ENCODE measurements at places on chromosomes 6 and 20.

DNA sequence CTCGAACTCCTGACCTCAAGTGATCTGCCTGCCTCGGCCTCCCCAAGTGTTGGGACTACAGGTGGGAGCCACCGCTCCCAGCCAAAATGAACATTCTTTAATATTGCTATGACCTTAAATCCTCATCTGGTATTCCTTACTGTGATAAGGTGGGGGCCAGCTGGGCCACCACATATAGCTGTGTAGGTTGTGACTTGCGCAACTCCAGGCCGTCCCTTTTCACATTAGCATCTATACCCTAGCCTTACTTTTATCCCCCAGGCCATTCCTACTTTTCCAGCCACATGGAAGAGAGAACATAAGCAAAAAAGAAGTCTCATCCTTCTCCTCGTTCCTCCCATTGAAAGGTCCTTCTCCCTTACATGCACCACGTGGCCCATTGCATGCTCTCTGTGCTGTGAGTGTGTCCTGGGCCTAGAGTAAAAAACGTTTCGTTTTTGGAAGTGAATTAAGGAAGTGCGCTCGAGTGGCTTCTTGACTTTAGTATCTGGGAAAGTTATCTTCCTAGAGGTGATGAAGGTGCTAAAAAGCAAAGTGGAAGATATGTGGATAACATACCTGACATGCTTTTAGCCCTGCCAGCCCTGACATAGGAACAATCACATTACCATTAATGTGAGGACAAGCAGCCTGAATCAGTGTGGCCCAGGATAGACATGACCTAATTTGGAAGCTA, 56.8 kb upstream of the KIF13A start:
- DNase-seq: no peak

GRCh38 chr6:162249907-162250642, 477.5 kb downstream of the PRKN start:
- DNase-seq: no peak

GRCh38 chr6:159831373-159831679, 31.2 kb downstream of the PNLDC1 start:
- no peak for DNase-seq

- DNase-seq: no peak
Observed at GRCh38 chr6:168457653-168457934, 16.6 kb downstream of the SMOC2 start.

DNA sequence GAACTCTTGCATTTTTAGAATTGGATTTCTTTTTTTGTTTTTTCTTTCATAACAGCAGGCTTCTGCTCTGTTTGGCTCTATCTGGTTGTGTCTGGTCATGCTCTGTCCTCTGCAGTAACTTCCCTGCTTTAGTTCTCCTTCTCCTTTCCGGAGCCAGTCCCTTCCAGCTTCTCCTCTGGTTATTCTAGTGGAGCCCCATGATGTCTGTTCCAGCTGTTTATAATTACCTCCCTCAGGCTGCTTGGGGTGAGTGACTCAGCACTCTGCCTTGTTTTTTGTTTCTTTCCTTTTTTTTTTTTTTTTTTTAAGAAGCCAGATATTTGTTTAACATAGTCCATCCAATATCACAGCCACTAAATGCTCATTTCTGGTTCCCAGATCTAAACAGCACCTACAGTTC, 409.6 kb downstream of the MAFB start:
- DNase-seq: no peak

DNA sequence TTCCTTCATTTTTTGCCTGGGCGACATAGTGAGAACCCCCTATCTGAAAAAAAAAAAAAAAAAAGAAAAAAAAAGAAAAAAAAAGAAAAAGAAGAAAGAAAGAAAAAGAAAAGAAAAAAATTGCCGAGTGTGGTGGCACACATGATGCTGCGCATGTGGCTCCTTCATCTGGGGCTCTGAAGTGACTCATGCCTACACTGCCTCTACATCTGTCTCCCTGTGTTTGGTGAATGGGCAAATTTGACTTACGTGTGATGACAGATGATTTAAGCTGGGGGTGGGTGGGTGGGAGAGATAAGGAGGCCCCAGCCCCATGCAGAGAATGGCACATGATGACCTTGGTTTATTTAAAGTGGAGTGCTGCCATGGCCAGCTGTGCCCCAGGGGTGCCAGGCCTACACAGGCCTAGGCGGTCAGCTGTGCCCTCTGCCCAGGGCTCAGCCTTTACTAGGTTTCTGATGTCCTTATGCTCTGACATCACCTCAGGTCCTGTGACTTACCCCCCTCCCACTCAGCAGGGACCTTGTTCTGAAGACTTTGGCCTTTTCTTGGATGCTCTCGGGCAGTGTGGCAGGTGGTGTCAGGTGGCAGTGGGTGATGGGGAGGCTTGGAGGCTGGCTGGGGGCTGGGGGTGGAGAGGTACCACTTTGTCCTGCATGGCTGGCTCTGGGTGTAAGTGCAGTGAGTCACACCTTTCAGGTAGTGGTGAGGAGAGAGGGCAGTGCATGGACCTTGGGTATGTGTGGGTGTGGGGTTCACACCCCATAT, 41.1 kb downstream of the VEGFA start:
- DNase-seq: no peak

DNA sequence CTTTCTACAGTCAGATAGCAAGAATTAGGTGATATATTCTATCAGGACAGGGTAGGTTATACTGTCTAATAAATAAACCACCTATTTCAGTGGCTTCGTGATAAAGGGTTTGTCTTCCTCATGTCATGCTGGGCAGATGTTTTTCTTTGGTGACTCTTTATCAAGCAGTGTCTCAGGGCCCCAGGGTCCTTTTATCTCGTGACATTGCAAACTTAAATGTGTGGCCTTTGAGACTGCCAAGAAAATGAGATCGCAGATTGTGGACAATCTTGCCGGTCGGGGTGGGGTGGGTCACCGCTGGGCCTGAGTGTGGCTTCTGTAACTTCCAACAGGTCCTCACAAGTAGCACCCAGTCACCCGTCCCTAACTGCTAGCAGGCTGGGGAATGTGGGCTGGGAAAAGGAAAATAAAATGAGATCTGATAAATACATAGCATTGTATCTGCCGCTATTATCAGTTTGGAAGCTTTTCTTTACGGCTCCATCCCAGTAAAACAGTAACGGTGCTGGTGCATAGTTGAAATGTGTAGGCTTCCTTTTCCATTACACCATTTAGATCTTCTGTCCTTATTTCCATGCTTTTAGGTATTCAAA, 50.5 kb upstream of the BMP6 start:
- DNase-seq: no peak

GRCh38 chr20:45742596-45742995, 20.4 kb downstream of the SPINT4 start:
- no peak for DNase-seq

- DNase-seq: no peak
Observed at GRCh38 chr20:17558154-17558940, 11.5 kb upstream of the DSTN start.

DNA sequence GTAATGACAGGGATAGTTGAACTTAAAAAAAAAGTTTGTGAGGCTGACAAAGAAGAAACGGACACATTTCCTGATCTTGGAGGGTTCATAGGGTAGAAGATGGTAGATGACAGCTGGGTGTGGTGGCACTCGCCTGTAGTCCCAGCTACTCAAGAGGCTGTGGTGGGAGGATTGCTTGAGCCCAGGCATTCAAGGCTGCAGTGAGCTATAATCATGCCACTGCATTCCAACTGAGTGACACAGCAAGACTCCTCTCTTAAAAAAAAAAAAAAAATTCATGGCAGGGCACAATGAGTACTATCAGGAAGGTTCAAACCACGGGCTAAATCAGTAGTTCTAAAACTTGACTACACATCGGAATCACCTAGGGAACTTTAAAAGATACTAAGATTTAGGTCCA, 2.0 kb upstream of the MICA start:
- no peak for DNase-seq

DNA sequence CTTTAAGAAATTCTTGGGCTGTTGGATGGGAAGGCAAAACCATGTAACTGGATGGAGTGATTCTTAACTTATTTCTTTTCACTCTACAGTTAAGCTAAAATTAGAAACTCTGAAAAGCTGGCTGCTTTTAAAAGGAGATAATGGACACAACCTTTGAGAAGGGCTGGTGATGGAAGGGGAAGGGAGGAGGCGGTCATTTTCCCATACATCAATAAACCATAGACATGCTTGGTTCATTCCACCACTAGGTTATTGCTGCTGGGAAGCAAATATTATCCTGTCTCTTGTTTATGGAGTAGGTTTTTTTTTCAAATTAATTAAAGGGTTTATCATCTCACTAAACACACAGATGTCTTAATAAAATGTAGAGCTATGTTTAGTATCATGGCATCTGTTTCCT, 76.2 kb downstream of the PLCB1 start:
- DNase-seq: no peak

- DNase-seq: no peak
Observed at GRCh38 chr6:51541847-51542246, 545.6 kb downstream of the PKHD1 start.

DNA sequence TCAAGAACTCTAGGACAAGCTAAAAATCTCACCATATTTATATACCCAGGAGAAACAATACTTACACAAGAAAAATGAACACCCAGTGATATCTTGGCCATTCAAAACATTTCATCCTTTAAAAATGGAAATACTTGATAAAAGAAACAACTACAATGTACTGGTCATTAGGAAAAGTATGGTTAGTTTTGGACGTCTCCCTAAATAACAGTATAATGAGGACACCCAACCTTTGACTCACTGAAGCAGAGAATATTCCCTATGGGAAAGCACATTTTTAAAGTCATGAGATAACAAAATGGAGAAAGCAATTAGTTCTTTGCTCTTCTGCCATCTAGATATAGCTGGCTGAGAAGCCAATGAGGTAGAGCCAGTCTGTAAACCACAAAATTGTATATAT, 164.4 kb downstream of the TBX18 start:
- DNase-seq: no peak

- DNase-seq: no peak
Observed at GRCh38 chr6:47352194-47352920, 42.7 kb upstream of the TNFRSF21 start.

DNA sequence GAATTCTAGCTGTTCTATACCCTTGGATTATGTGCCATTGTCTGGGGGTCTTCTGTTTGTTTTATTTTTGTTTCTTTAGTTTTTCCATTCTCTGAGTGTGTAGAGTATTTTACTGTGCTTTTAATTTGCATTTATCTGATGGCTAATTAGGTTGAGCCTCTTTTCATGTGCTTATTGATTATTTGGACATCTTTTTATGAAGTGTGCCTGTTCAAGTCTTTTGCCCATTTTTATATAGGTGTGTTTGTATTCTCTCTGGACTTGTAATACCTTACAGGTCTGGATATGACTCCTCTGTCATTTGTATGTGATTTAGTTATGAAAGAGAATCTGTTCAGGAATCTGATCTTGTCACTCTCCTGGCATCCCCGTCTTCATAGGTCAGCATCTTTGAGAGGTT, 22.6 kb upstream of the APCDD1L start:
- no peak for DNase-seq

GRCh38 chr6:32082935-32083334, 26.2 kb downstream of the TNXB start:
- DNase-seq: no peak

DNA sequence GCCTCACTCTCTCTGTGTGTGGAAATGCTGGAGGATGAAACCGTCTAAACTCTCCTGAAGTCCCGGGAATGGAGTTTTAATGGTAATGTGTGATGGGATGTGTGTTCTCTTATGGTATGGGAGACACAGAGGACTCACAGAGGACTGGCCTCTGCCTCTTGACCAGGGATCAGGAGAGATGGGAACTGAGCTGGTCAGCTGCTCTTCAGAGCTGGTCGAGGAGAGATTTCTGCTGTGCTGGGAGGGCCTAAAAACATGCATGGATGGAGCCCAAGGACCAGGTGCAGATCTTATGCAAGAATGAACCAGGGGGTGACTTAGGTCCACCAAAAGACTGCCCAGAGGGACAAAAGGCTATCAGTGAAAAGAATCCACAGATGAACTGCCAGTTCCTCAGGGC, 27.3 kb upstream of the GMDS start:
- DNase-seq: no peak

GRCh38 chr20:40223810-40224209, 465.2 kb downstream of the MAFB start:
- no peak for DNase-seq

DNA sequence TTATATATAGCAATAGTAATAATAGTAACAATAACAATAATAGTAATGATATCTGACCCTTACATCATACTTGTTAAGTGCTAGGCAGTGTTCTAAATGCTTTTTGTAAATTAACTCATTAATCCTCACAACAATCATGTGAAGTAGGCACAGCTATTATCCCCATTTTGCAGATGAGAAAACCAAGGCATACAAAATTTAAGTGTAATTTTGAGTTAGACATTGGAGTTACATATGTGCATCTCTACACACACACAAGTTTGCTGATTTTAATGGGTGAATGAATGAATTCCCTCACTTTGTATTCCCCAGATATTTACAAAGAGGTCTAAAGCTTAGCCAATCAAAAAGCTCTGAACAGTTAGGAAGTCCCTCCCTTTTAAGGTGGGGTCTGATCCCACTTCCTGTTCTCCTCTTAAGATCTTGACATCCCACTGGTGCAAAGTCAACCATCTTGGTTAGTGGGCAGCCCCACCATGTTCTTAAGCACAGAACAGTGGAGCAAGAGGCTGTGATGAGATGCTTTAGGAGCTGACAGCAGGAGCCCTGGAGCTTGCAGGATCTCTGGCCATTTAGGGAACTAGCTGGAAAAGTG, 85.3 kb upstream of the FOXP4 start:
- no peak for DNase-seq

DNA sequence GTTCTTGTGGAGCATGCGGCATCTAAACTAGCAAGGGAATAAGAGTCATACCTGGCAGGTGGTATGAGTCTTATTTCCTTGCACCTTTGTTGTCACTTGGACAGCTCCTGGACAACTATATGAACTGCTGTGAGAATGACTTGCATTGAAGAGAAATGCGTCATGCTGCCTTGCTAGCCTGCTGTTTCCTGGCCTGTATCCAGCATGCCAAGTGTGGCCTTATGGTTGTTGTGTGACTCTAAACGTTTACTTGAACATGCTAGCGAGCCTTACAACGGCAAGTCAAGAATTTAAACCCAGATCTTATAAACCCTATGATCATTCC, 90.4 kb downstream of the CEP162 start:
- no peak for DNase-seq

- DNase-seq: no peak
Observed at GRCh38 chr6:28349344-28349891, 329 bp upstream of the ZKSCAN3 start.

Measured in T-helper 1 cell (primary cell).